Dermis blood vessel endothelial cell (primary cell): ENCODE measurements at places on chromosomes 2 and 18.
A peak's percentile ranks its signal among the peaks of the same experiment; 100 is the strongest.

DNA sequence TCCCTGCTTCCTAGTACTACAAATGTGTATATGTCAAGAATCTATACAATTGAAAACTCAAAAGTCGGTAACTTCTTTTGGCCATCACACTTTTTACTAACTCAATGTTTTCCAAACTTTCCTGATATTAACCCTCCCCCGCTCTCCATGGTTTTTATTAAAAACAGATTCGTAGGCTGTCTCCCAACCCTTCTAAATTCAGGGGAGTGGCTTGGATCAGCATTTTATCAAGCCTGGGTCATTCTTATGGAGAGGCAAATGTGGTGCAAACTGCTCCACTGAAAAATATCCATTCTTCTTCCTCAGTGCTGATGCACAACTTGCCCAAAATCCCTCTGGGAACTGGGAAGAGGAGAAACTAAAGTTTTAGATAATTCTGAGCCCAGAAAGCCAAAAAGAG, 134.2 kb downstream of the RIF1 start:
- DNase-seq, result no peak

- no peak for DNase-seq
Measured at GRCh38 chr2:167950571-167950970, 296.8 kb downstream of the STK39 start.

- DNase-seq, result no peak
Measured at GRCh38 chr18:38790303-38790702, 1224.7 kb upstream of the CELF4 start.

GRCh38 chr2:26780203-26780760, 5.6 kb upstream of the CENPA start:
- DNase-seq, result no peak

GRCh38 chr2:114714313-114714712, 271.9 kb downstream of the DPP10 start:
- DNase-seq, result no peak

DNA sequence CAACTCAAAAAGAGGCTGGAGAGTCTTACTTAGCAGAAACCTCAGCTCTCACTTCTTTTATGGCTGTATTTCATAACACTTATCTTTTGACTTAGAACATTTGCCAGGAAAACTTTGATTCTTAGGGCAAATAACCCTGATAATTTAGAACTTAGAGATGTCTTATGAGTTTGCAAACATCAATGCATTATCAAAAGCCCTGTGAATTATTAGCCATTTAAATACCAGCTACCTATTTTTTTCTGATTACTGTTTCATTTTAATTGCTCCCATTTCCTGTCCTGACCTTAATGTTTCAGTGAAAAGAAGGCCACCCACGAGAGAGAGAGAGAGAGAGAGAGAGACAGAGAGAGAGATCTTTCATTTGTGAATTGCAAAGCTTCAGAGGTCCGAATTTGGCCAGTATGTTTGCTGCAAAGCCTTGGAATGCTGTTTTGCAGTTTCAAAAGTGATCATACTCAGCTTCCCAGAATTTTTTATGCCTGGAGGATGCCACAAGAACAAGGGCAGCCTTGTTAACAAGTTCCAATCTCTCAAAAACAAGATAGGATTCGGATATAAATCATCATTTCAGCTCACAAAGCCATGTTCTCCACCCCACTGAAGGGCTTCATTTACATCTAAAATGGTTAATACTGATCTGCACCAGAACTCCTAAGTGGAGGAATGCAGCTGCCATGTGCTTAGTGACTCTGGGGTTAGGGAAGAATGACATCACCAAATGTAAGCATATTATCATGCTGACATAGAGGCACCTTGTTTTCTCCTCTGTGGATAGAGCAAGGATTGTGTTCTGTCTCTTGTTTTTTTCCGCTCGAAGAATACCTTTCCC, 478.2 kb downstream of the ARHGAP15 start:
- DNase-seq, result no peak

DNA sequence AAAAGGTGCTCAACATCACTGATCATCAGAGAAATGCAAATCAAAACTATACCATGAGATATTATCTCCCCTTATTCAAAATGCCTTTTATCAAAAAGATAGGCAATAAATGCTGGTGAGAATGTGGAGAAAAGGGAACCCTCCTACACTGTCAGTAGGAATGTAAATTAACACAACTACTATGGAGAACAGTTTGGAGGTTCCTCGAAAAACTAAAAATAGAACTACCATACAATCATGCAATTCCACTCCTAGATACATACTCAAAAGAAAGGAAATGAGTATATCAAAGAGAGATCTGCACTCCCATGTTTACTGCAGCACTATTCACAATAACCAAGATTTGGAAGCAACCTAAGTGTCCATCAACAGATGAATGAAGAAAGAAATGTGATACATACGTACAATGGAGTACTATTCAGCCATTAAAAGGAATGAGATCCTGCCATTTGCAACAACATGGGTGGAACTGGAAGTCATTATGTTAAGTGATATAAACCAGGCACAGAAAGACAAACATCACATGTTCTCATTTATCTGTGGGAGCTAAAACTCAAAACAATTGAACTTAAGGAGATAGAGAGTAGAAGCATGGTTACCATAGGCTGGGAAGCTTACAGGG, 63.8 kb downstream of the MAP4K3 start:
- DNase-seq, result no peak

GRCh38 chr2:56147907-56148306, 35.9 kb upstream of the CCDC85A start:
- no peak for DNase-seq

- DNase-seq, result no peak
Measured at GRCh38 chr2:24276349-24276899, 83.9 kb downstream of the ITSN2 start.

DNA sequence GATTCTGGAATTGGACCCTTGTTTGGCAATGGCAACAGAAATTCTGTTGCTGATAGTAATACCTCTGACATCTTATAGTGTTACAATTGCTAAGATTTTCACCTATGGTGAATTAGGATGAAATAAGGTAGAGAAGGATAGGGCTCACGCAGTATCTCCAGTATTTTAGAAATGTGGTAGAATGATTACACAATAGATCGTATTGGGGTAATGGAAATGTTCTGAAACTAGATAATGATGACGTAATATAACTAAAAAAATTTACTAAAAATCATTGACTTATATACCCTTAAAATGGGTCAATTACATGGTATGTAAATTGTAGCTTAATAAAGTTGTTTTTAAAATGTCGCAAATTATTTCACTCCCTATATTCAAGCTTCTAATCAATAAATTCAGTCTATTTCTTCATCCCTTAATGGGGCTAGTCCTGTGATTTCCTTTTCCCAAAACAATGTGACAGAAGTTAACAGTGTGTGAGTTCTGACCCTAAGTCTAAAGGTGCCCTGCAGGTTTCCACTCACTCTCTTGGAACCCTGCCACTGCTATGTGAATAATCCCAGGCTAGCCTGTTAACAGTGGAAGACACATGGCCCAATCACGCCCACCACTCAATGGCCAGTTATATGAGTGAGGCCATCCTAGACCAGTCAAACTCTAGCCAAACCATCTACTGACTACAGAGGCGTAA, 31.2 kb downstream of the USP37 start:
- DNase-seq, result peak; percentile 6

- DNase-seq, result no peak
Measured at GRCh38 chr18:45589356-45590035, 25.8 kb upstream of the SLC14A2 start.

- DNase-seq, result no peak
Measured at GRCh38 chr18:63183378-63183777, 136.2 kb downstream of the BCL2 start.

DNA sequence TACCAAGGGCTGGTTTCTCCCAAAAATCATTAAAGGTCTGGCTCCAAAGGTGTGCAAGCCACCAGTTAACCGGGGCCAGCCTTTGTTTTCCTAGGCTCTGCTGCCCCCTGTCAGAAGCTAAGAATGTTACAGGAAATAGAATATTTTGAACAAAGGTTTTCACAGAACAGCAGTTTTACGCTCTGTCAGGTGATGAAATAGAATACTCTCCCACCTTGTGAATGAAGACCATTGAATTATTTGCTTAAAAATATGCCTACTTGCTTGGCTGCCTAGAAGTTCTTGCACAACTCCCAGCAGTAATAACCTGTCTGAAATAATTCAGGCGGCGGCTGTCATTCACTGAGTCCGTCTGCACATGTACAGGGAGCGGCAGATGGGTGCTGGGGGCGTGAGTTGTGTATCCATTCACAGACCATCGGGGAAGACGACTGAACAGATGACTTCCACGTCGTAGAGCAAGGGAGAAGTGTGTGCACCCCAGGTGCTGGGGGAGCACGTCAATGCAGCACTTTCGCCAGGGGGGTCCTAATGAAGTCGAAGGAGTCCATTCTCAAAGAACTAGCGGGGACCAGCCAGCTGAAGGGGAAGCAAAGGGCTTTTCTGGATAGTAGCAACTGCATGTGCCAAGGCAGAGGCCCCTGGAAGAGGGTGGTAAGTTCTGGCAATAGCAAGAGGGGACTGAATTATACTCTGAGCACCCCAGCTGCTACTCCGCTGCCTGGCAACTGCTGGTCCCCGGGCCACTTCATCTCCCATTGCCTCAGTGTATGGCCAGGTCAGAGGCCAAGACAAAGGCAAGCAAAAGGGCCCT, 56.1 kb downstream of the SF3B1 start:
- DNase-seq, result peak; percentile 69

DNA sequence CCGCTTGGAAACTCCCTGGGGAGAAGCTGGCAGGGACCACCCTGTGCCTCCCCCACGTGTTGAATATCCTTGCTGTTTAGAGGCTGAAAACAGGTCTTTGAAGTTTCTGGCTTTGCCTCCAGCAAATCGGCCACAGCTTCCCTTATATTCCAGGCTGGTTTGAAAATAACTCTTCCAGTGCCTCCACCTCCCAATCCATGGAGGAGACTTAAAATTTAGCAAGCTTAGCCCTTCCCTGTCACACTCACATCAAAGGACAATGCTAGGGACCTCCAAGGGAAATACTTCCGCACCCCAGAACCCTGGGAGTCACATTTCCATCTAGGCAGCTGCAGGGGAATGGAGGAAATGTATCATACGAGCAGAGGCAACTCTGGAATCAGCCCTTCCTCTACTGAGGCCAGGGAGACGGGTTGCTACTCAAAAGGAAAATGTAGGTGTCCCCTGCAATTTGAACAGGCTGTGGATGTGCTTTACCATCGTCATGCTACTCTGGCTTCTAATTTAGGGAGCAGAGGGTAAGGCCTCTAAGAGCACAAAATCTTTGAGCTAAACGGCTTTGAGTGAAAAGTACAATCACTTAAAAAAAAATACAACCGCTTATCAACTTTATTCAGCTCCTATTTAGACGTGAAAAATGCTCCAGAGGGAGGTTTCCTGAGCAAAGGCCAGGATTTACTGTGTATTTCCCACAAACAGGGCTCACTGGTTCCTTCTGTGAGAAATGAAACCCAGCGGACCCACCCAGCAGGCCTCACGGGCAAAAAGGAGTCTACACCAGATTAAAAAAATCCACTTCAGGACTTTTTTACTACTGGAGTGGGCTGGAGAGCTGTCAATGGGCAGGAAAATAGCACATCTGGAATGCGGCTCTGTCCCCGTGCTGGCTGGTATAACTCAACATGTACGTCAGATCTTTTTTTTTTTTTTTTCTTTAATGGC, 49.4 kb upstream of the PKDCC start:
- DNase-seq, result no peak

DNA sequence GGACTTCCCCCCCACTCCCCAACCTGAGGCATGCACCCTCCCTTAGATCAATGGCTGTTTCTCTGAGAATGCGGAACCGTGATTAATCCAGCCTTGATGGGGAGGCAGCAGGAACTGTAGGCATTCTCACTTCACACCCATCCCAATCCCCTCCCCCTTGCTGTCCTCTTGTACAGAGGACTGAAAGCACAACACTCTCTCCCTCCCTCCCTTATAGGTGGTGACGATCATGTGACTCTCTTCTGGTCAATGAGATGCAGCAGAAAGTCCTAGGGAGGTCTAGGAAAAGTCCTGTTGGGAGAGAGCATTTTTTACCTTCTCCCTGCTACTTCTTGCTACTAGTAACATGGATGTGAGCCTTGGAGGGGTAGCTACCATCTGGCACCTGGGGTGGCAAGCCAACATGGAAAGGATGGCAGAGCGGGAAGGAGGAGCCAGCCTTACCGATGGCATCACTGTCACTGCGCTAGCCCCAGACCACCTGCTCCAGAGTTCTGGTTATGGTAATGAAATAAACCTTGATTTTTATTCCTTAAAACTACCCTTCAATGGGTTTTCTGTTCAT, 106.9 kb downstream of the MSH2 start:
- DNase-seq, result no peak

- peak; percentile 99 for DNase-seq
Measured at GRCh38 chr2:176518823-176519222, 249.6 kb downstream of the MTX2 start.

DNA sequence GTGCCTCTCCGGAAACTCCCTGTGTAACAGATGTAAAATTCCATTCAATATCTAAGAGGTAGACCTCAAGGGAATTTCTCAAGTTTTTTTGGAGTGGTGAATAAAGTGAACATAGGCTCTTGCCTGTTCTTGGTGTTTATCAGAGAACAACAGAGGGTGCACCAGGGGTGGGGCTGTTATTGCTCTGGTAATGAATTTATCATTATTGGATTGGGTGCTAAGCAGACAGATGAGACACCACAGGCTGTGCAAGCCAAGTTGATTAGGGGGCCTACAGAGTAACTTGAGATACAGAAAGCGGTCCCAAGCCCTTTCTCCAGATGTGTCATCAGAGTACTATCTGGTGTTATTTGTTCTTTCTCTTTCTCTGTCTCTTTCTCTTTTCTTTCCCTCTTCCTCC, 286.3 kb downstream of the OSR1 start:
- DNase-seq, result no peak

DNA sequence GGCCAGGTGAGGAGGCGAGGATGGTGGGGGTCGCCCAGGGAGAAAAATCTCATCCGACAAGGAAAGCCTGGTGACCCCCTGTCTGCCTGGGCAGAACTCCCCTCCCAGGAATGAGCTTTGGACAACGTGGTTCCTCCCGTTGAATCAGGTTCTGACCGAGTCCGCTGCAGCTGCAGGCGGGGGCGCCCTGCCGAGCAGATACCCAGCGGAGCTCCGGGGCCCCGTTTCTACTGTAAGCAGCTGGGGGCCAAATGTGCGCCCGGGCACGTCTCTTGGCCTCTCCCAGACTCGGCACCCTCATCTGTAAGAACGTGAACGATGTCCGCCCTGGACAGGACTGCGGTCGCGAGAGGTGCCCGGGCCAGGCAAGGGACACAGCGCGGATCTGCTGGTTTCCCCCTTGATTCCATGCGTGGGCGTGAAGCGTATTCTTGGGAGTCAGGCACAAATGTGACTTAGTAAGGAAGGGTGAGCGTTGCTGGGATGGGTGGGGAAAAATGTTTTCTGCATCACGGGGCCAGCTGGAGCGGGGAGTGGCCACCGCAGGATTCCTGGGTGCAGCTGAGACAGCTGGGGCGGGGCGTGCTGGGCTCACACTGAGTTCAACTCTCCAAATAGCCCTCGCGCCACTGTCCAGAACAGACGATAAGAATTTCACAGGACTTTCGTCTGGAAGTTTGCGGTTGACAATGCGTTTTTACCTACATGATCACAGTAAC, 20.2 kb upstream of the TUBB6 start:
- peak; percentile 48 for DNase-seq

DNA sequence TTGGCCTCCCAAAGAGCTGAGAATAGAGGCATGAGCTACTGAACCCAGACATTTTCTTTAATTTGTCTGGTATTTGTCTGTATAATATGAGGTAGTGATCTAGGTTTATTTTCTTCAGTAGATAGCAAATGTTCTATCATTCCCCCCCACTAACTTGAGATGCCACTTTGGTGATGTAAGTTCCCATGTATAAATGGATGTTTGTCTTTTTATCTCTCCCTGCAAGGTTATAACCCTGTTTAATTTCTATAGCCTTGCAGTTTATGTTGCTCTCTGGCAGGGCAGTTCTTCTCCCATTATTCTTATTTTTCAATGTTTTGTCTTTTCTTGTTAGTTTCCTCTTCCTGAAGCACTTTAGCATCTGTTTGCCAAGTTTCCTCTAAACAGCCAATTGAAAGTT, 39.1 kb upstream of the MAP4K4 start:
- peak; percentile 11 for DNase-seq
